ENCODE measurements at places on chromosomes 3 and 15.

GRCh38 chr15:74489518-74490338 is 28.8 kb upstream of the UBL7 start:
- DNase-seq = peak; percentile 85

DNA sequence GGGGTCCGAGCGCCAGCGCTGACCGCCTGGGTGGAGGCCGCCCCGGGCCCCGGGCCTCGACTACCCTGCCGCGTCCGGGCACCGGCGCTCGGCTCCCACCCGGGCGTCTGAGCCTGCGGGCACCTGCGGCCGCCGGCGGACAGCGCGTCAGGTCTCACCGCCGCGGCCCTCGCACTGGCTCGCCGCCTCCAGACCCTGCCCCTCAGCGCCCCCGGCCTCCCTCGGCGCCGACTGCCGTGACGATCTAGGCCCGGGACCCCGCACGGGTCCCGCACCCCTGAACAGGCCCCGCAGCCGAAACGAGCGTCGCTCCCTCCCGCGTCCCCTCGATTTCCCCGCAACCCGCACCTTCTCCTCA is 297 bp downstream of the PRC1 start:
- peak; percentile 39 for DNase-seq

DNA sequence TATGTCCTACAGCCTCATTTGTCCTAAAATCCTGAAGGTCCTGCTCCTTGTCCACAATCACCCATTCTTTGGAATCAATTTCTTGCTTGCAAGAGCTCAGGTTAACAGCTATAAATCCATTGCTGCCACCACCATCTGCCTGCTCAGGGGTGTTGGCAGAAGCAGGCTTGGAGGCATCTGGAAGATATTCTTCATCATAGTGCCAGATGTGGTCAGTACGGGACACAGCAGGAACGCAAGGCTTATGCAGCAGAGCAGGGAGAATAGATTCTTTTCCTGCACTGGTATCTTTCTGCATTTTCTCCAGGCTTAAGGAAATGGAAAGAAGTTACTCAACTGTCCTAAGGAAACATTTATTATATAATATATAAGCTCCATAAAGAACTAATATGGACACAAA is 38.5 kb upstream of the CDAN1 start:
- DNase-seq = no peak

- DNase-seq = no peak
These were observed 1.2 kb downstream of the CTXND1 start for GRCh38 chr15:80250614-80251427.

DNA sequence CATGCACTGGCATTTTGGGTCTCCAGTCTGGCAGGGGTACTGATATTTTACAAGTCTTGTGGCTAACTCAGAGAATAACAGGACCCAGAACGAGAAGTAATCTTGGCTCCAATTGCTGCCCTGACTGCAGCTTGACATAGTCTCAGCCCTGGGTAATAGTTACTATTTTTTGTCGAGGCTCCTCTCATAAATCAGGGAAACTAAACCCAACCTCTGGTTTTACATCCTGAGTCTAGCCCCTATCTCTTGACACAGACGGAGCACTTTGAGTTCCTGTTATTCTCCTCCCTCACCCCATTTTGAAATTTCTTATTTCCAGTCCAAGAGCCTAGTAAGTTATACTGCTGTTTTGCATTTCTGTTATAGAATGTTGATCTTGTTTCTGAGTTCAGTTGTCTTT is 276.1 kb upstream of the GOLIM4 start:
- no peak for DNase-seq

GRCh38 chr3:13040361-13041074 is 32.7 kb downstream of the IQSEC1 start:
- peak; percentile 60 for DNase-seq

GRCh38 chr3:126358038-126358815 is 1.0 kb upstream of the KLF15 start:
- DNase-seq = no peak

DNA sequence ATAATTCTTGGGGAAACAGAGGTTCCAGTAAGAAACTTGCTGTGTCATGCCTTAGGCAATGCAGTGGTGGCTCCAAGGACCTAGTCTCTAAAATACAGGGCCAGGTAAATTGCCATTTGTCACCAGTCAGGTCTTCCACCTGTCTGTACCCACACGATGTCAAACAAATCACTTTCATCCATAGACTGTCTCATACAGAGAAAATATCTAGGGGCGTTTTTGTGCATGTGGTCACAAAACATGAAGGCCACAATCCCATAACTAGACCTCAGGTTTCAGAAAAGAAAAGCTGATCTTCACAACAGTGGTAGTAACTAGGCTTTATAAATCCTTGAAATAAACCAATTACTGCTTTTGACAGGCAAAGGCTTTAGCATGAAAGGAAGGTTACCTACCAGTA is 92.3 kb downstream of the SLC9A9 start:
- no peak for DNase-seq

DNA sequence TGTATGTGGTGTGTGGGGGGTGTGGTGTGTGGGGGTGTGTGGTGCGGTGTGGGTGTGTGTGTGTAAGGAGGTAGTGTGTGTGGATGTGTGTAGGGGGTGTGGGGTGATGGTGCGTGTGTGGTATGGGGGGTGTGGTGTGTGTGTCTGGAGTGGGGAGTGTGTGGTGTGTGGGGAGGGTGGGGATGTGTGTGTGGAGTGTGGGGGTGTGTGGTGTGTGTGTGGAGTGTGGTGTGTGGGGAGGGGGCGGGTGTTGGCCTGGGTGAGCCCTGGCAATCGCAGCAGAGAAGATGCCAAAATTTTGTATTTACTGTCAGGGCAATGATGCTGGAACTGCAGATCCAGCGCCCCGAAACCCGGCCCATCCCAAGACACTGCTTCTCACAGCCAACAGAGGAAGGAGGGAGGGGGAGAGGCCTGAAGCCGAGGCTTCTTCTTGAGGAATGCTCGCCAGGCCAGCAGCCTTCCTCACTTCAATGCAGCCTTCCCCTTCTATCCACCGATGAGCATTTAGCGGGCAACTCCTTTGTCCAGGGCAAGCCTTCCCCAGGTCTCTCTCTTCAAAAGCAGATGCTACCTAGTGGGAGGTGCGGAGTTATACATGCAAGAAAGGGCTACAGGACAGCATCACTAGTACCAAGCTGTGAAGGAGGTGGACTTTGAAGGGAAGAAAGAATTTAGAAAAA is 11.9 kb upstream of the SRP14 start:
- no peak for DNase-seq
